ENCODE measurements at places on chromosomes 2 and 18. TPM values are rescaled to one million over a fixed set of nuclear protein-coding genes. Genes with fewer than 3 reads are reported as not detected.

- H3K4me1 ChIP-seq: peaks cover 31% of the 10 kb centered on the region
- no peaks in the 10 kb centered on the region for H3K27me3 ChIP-seq
- no peak for DNase-seq
- no peak overlapping the region for H3K4me3 ChIP-seq
- no peak overlapping the region for H3K27ac ChIP-seq
Observed at GRCh38 chr2:216344950-216345300, 27.4 kb downstream of the MARCHF4 start.

DNA sequence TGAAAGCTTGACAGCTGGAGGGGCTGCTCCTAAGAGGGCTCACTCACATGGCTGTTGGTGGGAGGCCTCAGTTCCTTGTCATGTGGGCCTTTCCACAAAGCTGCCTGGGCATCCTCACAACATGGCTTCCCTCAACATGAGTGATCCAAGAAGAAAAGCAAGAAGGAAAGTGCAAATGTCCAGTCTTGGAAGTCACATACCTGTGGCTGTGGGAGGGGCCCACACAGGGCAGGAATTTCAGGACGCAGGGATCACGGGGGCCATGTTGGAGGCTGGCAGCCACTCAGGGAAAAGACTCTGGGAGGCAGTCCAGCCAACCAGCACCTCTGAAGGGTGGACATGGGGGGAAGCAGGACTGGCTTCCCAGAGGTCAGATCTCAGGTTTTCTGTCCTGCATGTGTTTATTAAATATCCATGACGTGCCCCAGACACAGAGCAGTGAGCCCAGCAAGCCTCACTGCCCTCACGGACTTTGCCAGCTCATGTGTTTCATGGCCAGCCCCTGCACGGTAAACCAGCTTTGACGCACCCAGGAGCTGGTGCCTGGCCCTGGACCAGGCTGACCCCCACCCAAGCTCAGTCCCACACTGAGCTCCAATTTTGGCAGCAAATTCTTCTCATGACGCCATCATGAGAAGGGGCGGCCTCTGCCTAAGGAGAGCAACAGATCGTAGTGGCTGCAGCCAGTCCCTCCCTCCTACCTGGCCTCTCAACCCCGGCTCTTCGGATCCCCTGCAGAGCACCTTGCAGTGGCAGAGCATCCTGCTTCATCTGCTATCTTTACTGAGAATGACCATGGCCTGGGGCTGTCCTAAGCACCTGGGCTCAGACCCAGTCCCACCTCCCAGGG is 34.7 kb upstream of the GPR17 start:
- peaks cover 3% of the 10 kb centered on the region for H3K27me3 ChIP-seq
- no peak overlapping the region for H3K4me3 ChIP-seq
- H3K4me1 ChIP-seq: no peaks in the 10 kb centered on the region
- peak; percentile 26 for DNase-seq
- H3K27ac ChIP-seq: no peak overlapping the region

- no peak overlapping the region for H3K27ac ChIP-seq
- H3K4me1 ChIP-seq: no peaks in the 10 kb centered on the region
- no peaks in the 10 kb centered on the region for H3K36me3 ChIP-seq
- H3K27me3 ChIP-seq: no peaks in the 10 kb centered on the region
- no peak overlapping the region for H3K4me3 ChIP-seq
Observed at GRCh38 chr18:74895686-74896085, 298.0 kb downstream of the ZNF407 start.

DNA sequence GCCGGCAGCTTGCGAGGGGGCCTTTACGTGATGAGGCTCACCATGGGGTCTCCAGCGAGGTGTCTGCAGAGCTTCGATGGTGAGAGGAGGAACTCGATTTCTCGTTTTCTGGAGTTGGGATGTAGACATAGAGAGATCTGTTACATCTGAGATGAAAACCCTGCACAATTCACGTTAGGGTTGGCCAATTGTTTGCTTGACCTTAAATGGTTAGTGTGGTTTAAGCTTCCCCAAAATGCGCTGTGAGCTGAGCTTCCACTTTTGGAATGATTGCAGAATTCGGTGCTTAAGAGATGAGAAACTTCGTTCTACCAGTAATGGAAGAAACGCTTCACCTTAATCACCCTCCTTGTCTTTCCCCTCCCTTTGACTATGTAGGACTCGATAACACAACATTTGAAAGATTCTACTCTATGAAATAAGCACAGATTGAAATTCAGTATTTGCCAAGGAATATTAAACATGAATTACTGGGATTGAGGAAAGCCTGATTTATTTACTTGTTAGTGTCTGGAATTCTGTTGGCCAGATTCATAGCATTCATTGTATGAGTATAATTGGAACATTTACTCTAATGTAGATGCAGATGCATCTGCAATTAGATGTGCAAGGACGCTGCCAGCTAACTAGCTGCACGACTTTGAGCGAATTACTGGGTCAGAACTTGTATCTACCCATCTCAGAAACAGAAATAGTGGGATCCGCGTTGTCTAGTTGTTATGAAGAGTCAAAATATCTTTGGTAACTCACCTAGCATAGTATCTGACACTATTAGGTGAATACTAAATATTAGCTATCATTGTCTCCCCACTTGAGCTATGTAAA is 1.6 kb upstream of the KLF7 start:
- H3K4me1 ChIP-seq: peaks cover 6% of the 10 kb centered on the region
- peak overlapping the region; percentile 84 for H3K4me3 ChIP-seq
- DNase-seq: no peak
- H3K27ac ChIP-seq: peak overlapping the region; percentile 85
- H3K36me3 ChIP-seq: no peaks in the 10 kb centered on the region

The NEUROD1 gene
- not detected for total RNA-seq

GRCh38 chr18:10205151-10205550 is 249.3 kb upstream of the APCDD1 start:
- no peaks in the 10 kb centered on the region for H3K4me1 ChIP-seq
- no peak overlapping the region for H3K27ac ChIP-seq
- no peak for DNase-seq
- H3K4me3 ChIP-seq: no peak overlapping the region

Data from CD8-positive, alpha-beta memory T cell (primary cell).